NT2/D1 (cell line): ENCODE measurements at places on chromosomes 4 and X.
A peak's percentile ranks its signal among the peaks of the same experiment; 100 is the strongest.

DNA sequence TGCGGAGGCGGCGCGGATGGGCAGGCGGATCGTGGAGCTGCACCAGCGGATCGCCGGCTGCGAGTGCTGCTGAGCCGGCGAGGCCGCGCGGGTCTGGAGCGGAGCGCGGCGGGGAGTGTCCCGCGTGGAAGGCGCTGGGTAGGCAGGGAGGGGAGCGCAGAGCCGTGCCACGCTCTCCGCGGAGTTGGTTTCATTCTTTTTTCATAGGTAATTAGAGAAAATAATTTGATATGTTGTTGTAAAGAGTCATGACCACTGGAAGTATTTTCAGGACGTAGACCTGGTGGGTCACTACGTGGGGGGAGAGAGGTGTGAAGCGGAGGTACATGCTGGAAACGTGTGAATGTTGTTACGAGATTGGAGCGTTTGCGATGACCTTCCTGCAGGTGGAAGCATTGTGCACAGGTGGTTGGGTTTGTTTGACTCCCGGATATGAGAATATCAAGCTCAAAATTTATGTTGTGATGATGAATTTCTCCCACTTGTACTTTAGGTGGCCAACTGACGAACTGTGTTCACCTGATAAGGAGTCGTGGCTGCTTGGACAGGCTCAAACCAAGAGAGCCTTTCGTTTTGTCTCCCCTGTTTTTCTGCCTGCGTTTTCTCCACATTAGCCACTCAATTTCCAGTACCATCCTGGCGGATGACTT is 19.1 kb upstream of the S100P start:
- no peak for DNase-seq

- DNase-seq, result no peak
Observed at GRCh38 chr4:2331519-2332200, 69.8 kb upstream of the MXD4 start.

- no peak for DNase-seq
Observed at GRCh38 chrX:65610040-65610439, 57.4 kb upstream of the MSN start.

GRCh38 chr4:165875446-165875845 is 2.4 kb downstream of the TLL1 start:
- no peak for DNase-seq

DNA sequence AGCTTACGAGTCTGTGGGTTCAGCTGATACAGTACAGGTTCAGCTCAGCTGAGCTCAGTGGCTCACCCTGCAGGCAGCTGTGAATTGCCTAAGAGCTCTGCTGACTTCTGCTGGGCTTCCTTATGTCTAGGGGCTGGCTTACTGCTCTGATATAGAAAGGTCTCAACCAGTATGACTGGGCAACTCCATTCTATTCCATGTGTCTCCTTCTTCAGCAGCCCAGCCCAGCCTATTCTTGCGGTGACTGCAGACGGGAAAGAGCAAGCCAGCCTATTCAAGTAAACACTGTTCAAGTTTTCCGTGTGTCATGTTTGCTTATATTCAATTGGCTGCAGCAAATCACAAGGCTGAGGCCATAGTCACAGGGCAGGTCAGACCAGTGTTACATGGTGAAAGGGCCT is 615.4 kb upstream of the ZFP42 start:
- DNase-seq, result peak; percentile 18
